ENCODE measurements at places on chromosomes 12 and 14.

DNA sequence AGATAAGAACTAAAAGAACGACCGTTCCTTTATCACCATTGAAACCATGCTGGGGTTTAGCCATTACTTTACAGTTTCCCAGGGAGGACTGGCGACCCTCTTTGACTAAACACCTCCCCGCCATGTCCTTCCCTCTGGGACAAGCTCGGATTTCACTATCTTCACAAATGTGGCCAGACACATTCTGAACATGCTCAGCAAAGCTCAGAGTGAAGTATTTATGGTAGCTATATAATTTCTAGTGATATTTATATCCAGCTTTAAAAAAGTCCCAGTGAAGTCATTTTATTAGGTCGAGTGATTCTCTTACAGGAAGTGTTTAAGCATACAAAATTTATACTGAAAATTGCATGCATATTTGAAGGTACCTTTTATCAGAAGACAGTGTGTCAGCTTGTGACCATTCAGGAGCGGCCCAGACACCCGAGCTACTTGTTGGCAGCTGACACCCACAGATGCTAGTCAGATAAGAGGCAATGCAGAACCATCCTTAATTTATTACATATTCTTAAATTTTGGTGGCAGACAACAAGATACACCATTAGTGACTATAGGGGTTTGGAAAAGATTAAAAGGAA, 36.8 kb downstream of the NIN start:
- DNase-seq = no peak

DNA sequence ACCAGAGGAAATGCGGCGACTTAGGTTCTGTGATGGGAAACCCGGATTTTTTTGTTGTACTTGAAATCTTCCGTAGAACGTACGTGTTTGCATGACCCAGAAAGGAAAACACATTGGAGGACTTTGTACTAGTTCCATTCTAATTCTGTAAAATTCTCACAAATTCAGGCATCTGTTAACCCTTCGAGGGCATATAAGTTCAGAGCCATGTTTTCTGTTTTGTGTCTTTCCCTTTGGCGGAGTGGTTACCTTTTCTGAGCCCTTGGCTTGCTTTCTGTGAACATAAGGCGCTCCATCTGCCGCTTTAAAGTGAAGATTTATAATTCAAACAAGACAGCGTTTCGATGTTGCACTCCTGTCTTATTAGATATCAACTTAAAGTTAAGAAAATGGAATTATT, 34.2 kb downstream of the BICD1 start:
- no peak for DNase-seq

DNA sequence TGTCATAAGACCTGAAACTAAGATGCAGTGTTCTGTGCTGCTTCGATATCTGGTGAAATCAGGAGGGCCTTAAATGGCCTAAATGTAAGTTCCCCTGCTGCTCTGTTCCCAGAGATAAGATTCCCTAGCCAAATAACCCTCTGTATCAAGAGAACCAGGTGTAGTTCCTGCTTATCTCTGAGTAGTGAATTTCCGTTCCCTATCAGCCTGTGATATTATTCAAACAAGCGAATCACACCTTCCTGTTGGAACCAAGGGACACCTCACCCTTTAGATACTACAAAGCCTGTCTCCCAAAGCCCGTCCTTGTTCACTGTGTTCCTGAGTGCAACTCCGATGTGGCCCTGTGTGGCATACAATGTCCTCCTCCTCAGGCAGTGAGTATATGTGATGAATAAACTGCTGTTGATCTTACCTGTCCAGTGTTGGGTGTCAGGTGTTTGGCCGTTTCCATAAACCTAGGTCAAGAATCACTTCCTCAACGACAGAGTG, 52.2 kb upstream of the COCH start:
- no peak for DNase-seq

DNA sequence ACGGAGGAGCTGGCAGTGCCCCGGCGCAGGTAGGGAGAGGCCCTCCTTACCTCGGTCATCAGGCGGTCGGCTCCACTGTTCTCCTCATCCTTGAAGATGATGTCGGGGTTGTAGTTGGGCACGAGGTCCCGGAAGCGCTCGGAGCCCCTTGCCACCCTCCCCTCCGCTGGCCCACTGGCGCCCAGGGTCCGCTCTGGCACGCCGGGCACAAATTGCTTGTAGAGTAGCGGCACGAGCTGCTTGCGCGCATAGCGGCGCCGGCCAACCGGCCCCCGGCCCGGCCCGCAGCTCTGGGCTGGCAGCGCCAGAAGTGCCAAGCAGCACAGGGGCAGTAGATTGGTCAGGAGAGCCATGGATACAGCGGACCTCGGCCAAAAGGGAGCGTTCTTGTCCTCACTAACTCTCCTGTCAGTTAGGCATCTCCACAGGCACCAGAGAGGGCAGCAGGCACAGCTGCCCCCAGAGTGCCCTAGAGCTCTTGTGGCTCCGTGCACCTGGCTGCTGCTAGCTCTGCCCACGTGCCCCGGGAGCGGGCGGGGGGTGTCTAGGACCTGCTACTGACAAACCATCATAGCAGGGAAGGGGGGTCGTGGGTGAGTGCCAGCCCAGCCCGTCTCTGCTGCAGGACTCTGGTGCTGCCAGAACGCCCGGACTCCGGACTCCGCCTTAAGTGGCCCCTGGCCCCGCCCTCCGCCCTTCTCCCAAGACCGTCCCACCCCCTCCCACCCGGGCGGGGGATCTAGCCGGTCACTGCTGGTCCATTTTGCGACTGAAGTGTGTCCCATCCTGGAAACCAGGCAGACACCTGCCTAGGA, at the start of gene DHH:
Gene DHH (minus strand): TSS at position 642 of the 815 bp plus-strand sequence. CDS start 289 bp downstream, at position 353.
- no peak for DNase-seq

GRCh38 chr14:99560922-99561683, 42.9 kb downstream of the CCDC85C start:
- no peak for DNase-seq

GRCh38 chr12:1262011-1262410, 271.0 kb downstream of the ERC1 start:
- no peak for DNase-seq

GRCh38 chr14:53350429-53350828, 197.3 kb upstream of the DDHD1 start:
- no peak for DNase-seq

DNA sequence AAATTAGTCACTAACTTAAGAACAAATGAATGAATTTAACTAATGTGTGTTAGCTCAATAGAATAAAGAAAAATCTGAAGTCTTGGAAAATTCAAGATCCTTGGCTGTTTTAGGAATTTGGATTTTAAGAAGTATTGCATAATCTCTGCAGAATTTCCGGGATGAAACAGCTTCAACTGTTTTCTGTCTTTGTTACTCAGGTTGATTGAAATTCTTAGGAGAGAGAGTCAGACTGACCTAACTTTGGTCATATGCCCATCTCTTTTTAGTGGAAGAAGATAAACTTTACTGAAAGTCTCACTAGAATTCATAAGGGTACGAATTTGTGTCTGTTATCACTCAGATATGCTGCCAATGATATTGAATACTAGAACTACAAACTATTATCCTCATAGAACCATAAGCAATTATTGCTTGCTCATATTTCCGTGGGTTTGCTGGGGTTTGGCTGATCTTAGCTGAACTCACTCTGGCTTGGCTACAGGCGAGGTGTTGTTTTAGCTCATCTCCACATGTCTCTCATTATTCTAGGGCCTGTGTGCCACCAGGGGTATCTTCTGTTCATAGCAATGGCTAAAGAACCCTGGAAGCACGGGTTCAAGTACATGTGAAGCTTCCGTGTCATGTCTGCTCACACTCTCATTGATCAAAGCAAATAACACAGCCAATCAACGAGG, 257.4 kb upstream of the NOVA1 start:
- no peak for DNase-seq

DNA sequence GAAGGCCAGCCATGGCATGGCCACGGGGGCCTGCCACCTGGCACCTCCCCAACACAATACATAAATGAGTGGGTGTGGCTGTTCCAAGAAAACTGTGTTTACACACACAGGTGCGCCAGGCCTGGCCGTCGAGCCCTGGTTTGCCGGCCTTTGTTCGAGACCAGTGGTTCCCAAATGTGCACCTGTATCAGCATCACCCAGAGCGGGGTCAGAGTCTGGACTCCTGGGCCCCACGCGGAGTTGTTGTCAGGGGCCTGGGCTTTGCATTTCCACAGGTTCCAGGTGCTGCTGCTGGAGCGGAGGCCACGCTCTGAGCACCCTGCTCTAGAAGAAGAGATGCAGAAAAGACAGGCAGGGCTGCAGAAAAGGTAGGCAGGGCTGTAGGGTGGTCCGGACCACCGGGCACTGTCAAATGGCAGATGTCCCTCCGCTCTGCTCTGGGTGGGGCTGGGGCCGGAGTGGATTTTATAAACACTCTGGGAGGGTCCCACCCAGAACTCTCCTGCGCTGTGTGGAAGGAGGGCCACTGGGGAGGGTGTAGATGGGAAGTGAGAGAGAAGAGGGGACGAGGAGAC, 4.2 kb upstream of the ASPG start:
- no peak for DNase-seq

- no peak for DNase-seq
Observed at GRCh38 chr14:34450542-34450915, 11.5 kb downstream of the SPTSSA start.

- no peak for DNase-seq
Observed at GRCh38 chr12:85244561-85244960, 35.5 kb upstream of the ALX1 start.

DNA sequence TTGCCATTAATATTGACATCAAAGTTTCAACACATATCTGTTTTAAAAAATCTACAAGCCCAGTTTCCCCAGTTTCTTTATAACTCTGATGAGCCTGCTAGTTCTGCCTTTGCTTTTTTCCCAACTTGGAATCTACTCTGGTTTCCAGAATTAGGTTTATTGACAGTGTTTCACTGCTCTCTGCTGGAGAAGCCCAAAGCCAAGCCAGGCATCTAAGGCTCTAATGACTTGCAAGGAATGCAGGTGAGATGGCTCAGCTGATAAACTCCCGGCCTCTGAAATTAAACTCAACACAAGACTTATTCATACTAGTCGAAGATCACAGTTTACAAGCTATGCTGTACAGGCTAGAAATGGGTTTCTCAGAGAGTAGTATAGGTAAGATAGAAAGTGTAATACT, 54.3 kb downstream of the HMGA2 start:
- no peak for DNase-seq

Data from AG04450 (cell line).